Mesendoderm (in vitro differentiated cells): ENCODE measurements at places on chromosomes 2 and 18.

DNA sequence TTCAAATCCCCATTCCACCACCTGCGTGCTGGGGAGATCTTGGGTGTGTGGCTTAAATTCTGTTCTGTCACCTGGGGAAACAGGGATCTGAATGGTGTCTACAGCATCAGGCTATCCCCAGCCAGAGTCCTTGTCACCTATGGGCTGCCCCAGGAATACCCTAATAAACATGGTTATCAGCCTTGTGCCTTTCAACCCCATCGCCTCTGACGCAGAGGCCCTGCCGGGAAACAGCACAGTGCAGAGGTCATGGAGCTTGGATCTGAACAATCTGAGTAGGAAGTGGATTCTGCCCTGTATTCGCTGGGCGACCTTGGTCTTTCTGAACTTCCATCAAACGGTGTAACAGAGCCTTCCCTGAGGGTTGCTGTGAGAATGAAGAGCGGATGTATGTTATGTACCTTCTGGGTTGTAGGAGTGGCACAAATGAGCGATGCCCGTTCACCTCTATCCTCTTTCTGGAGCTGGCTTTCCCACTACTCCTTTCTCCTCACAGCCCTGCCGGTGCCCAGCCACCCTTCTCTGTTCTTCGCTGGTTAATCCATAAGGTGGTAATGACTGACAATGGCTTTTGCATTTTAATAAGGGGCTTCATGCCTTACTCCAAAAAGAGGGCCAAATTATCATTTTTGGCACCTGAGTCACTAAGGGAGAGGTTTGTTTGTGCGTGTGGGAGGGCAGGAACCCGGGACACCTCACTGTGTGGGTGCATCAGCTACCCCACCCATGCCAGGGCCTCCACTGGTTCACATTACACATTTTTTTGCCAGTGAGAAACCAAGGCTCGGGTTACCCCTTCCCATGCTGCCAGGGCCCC is 256.5 kb downstream of the MYCN start:
- no peak for DNase-seq

DNA sequence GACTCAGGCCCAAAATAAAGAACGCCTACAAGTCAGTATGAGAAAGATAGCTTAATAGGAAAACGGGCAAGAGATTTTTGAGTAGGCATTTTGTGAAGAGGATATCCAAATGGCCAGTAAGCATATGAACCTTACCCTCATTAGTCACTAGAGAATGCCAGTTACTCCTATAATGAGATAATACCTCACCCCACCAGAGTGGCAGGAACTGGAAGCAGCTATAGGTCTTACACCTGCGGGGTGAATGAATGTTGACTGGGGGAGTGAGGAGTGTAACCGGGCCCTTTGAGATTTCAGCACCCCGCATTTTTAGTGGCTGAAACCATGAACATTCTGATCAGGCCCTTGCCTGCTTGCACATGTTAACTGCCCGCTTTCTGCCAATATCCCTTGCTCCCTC is 7.5 kb upstream of the PTPN2 start:
- DNase-seq: no peak

DNA sequence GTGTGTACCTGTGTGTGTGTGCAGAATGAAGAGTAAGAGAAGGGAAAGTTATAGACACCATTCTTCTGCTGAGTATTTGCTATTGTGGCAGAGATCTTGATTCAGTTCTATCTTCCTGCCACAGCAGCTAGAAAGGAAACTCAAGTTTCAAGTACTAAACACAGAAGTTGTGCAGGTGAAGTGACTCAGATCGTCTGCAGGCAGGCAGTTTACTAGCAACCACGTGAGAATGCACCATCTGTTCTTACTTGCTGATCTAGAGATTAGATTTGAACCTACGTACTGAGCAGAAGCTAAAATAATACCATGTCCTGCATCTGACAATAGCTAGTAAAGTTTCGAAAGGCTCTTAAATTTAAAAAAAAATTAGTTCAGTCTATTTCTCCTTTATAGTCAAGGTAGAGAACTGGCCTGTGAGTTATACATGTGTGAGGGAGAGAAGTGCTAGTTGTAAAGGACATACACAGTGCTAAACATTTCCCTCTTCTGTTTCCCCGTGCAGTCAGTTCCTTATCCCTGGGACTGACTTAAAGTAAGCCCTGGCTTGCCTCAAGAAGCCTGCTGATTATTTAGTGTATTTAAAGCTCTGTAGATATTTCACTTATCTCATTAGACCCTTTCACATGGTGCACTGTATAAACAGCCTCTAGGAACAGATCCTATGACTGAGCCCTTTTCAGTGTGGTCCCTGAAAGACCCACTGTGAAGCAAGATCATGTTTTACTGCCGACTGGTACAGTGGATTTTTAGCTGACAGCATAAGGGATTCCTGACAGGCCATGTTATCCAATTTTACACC is 45.0 kb downstream of the SLC38A11 start:
- DNase-seq: peak; percentile 63

DNA sequence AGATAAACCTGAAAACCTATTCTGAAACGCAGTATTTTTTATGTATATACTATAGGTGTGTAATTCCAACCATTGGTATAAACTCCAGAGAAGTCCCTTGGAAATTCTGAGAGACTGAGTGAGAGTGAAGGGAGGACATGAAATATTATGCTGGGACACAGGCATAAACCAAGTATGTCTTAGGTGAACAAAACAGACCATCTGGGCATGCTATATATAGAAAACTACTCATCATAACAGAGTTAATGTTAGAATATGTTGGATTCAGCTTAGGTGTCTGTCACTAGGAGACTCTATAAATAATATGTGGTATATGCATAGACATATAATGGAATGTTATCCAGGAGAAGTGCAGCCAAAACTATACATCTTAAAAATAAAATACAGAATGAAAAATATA is 282.6 kb downstream of the LRP1B start:
- DNase-seq: no peak

GRCh38 chr18:62610701-62611411 is 88.0 kb downstream of the ZCCHC2 start:
- DNase-seq: peak; percentile 45

DNA sequence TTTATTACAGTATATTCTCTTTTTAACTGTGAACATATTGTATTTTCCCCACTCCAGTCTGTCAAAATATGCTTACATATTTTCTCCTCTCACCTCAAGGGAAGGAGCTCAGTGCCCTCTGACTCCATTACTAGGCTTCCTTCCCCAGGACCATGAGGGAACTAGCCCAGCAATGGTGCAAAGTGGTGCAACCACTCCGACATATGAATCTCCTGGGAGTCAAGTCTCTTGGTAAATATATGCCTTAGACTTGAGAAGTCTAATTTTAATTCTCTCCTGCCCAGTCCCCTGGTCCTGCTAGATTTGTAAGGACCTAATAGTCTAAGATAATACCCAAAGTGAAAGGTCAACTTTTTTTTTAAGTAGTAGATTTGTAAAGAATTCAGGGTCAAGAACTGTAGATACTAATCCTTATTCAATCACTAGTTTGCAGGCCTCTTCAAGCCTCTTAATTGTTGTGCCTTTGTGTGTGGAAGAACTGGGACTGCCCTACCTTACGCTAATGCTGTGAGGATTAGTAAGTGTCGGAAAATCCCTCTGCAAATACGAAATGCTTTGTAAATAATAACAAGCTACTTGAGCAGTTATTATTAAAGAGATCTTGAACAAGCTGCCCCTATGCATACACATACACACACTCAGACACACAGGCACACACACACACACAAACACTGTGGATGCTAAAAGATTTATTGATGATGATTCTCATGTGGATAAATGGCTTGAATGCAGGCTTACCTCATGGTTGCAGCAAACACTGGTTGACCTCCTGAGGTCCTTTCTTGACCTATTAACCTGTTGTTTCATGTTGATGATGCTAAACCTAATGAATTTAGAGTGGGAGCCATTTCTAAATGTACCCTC is 251.2 kb upstream of the PARD3B start:
- no peak for DNase-seq

- no peak for DNase-seq
Measured at GRCh38 chr2:24730481-24730880, 62.7 kb downstream of the PTRHD1 start.
